PC-9 (cell line): ENCODE measurements at places on chromosomes 3 and 15.

- DNase-seq = no peak
Observed at GRCh38 chr3:186151077-186151971, 42.4 kb upstream of the ETV5 start.

DNA sequence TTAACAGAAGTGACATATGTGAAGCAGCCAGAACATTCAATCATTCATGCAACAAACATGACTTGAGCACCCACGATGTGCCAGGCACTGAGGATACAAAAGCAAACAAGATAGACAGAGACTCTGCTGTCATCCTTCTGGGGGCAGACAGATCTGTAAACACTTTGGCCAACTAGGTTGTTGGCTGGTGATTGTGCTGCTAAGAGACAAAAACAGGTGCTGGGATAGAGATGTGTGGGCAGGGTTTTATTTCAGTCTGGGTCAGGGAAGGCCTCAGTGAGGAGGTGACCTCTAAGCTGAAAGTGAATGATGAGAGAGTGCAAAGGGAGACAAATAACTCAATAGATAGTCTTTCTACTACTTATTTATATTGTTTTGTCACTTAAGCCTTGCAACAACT is 147.0 kb upstream of the VEPH1 start:
- DNase-seq = no peak

DNA sequence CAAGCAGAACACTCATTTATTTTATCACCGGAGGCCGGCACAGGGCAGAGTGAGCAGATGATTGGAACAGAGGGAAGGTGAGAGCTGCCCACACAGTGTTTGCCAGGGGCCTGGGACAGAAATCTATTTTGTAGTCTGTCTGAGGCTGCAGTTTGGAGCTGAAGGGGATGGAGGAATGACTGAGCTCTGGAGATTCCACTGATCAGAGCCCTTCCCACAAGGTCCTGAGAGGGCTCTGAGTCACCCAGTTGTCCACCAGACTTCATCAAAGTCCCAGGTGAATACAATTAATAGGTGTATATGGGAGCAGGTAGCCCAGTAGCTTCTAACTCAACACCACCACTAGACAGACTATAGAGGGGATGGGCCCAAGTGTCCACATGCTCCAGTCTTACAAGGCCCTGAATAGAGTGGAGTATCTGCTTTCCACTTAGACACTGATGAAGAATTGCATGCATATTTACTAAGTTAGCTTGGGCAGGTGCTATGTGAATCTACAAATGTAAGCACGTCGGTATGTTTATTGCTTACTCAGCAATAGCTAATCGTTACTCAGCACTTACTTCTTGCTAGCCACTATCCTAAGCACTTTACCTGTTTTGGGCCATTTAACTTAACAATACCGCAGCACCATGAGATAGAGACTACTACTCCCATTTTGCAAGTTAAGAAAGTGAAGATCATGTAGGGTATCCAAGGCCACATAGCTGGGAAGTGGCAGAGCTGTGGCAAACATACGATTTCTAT is 2.7 kb upstream of the STARD5 start:
- no peak for DNase-seq

DNA sequence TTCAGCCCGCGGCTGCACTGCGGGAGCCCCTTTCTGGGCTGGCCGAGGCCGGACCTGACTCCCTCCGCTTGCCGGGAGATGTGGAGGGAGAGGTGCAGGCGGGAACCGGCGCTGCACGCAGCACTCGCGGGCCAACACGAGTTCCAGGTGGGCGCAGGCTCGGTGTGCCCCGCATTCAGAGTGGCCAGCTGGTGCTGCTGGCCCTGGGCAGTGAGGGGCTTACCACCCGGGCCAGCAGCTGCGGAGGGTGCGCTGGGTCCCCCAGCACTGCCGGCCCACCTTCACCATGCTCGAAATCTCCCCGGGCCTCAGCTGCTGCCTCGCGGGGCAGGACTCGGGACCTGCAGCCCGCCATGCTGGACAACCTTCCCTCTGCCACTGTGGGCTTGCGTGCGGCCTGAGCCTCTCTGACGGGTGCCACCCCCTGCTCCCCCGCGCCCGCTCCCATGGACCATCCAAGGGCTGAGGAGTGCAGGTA is 733.5 kb upstream of the CCDC54 start:
- DNase-seq = no peak

GRCh38 chr3:154571553-154572226 is 141.7 kb upstream of the GPR149 start:
- DNase-seq = no peak

- DNase-seq = no peak
Observed at GRCh38 chr15:88020806-88021205, 235.7 kb downstream of the NTRK3 start.

- no peak for DNase-seq
Observed at GRCh38 chr3:138919325-138919724, 27.6 kb downstream of the FOXL2 start.

DNA sequence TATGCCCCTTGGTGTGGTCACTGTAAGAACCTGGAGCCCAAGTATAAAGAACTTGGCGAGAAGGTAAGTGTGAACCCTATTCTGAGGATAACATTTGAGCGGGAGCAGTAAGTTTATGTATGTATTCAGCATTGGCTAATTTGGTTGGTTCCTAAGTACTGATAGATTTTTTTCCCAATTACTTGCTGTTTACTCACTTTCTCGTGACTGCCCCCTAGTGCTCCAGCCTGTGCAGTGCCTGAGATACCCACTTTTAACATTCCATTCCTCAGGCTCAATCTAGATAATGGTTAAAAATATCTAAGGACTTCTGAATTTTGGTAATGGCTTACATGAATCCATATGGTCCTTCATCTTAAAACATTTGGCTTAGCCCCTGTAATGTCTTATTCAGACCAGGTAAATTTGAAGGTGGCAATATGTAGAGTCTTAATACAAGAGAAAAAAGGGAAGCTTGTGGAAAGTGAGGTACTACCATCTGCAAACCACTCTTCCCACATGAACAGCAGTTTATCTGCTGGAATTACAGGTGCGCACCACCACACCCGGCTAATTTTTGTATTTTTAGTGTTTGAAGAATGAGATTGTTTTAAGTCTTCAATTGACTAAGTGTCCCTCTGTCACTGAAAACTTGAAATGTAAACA is 7.1 kb downstream of the ELL3 start:
- peak; percentile 50 for DNase-seq

DNA sequence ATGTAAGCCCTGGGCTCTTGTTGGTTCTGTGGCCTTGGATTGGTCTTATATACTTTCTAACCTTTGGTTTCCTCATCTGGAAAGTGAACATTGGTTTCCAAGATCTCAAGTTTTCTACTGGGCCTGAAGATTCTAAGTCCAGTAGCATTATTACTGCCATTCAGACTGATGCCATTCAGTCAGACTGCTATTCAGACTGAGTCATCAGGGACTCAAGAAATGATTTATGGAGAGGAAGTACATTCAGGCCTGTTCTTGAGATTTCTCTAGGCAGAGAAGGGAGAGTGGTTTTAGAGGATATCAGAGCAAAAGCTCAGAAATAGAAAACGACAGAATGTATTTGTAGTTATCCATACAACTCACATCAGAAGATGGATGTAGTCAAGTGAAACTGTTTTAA is 557.2 kb downstream of the NR2F2 start:
- DNase-seq = no peak

DNA sequence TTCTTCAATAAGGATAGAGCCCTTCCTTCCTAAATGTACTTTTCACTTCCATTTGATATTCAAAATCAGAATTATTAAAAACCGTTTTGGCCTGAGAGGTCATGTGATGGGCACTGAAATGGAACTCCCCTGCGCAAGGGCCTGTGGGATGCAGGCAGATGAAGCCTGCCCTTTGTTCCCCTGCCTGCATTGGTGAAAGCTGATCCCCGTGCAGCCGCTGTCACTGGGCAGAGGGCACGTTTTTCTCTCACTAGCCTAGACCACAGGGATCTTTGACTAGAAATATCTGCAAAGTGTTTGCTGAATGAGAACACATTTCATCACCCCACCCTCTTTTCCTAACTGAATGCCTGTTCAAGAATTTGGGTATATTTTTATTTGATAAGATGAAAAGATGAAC is 74.9 kb downstream of the TIPARP start:
- no peak for DNase-seq

- no peak for DNase-seq
Observed at GRCh38 chr3:46017720-46018119, 9.6 kb downstream of the XCR1 start.

GRCh38 chr3:100076731-100077529 is 37.4 kb downstream of the FILIP1L start:
- no peak for DNase-seq

- no peak for DNase-seq
Observed at GRCh38 chr15:51931638-51932037, 39.9 kb downstream of the LEO1 start.

GRCh38 chr3:127488740-127489139 is 101.8 kb downstream of the TPRA1 start:
- DNase-seq = no peak

DNA sequence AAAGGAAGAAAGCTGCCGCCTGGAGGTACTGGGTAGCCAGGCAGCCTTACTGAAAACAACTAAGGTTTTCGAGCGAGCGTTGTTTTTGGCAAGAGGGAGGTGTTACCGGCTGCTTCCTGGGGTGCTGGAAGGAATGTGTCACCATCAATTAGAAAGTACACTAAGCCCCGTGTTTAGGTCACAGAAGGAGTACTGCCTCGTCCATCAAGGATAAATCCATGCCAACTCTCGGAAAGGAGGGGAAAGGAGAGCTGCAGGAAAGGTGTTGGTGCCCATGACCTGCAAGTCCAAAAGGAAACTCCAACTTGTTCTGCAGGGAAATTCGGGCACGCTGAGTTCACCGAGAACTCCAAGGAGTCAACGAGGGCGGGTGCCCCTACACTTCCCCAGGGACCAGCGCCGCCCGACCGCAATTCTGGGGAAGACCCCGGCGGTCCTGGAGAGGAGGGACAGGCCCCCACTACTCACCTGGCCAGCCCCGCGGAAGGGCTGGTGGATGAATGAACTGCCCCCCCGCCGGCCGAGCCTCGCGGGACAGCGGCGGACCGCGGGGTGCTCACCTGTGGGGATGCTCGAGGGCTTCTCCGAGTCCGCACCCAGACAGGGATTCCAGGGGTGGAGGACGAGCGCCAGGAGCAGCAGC is 542 bp downstream of the PLOD2 start:
- peak; percentile 80 for DNase-seq

- no peak for DNase-seq
Observed at GRCh38 chr3:152304160-152304559, 35.4 kb downstream of the MBNL1 start.

GRCh38 chr3:3110749-3111361 is 681 bp upstream of the IL5RA start:
- peak; percentile 55 for DNase-seq

GRCh38 chr3:71504250-71505036 is 79.1 kb downstream of the FOXP1 start:
- DNase-seq = peak; percentile 70
